ENCODE measurements at places on chromosomes 4 and X.

DNA sequence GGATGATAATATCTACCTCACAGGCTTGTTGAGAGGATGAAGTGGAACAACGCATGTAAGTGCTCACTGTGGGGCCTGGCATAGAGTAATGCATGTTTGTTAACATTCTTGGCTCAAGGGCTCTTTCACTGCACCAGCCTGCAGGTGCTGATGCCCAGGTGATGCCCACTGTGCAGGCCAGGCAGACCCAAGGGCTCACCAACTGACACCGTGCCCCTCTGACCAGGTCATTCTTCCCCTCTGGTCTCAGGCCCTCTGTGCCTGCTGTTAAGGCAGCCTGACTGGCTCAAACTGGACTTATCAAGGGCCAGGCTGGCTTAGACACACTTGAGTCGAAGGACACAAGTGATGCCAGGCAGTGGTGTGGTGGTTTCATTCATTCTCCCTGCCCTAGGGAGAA lies 90.5 kb downstream of the PJA1 start:
- DNase-seq, result no peak

GRCh38 chrX:7996414-7996813 lies 69.2 kb upstream of the PNPLA4 start:
- DNase-seq, result peak; percentile 12

DNA sequence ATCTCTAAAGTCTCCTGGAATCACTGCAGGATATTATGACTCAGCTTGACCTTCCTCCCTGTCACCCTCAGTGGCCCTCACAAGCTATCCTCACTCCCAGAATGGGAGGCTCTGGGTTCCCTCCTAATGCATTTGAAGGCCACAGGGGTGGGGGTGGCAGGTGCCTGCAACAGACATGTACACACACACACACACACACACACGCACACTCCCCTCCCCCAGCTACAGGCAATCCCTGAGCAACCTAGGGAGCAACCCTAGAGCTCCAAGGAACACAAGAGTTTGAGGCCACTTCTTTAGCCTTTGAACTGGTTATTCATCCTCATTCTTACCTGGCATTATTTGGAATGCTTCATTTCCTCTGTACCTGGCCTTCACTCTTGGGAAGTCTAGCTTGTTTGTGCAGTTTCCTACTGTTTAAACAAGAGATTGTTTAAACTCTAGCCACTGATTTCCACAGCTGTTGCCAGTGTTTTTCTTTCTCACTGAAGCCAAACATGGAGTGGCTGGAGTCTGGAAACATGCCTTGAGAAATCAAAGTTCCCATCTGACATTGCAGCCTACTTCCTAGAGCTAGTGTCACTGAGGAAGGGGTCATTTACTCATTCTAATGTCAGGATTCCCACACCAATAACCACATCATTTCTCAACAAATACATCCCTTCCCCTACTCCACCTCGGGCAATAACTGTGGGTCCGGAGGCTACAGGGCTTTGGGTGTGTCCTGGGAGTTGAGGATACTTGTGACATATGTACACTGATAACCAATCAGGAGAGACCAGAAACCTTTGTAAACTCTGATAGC lies 37.7 kb downstream of the MAOA start:
- DNase-seq, result no peak

- DNase-seq, result no peak
These were observed 20.2 kb upstream of the TMEM184C start for GRCh38 chr4:147596981-147597380.

DNA sequence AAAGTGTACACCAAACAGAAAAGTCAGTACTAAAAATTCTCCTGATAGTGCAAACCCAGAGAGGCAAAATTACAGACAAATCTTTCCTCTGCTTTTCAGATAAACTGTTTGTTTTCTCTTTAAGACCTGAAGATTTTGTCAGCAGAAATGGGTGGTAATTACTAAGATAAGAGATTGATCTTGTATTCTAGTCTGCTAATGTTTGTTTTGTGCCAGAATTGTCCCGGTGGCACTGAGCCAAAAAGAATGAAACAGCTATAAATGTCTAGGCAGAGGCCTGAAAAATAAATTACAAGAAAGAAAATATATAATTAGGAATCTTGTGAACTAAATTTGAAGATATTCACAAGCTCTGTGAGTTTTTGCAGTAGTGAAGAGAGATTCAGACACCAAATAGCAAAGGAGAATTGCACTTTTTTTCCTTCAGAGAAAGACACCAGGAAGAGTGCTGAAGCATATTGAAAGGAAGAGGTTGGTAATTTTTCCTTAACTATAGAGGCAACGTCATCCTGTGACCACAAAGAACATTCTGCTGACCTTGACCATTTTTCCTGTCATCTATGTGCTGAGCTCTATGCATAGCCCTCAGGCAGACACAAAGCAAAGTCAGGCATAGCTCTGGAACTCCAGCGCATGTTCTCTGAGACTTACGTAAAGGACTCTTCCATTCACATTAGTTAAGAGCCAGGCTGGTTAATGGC lies 314.5 kb upstream of the RASGEF1B start:
- no peak for DNase-seq

DNA sequence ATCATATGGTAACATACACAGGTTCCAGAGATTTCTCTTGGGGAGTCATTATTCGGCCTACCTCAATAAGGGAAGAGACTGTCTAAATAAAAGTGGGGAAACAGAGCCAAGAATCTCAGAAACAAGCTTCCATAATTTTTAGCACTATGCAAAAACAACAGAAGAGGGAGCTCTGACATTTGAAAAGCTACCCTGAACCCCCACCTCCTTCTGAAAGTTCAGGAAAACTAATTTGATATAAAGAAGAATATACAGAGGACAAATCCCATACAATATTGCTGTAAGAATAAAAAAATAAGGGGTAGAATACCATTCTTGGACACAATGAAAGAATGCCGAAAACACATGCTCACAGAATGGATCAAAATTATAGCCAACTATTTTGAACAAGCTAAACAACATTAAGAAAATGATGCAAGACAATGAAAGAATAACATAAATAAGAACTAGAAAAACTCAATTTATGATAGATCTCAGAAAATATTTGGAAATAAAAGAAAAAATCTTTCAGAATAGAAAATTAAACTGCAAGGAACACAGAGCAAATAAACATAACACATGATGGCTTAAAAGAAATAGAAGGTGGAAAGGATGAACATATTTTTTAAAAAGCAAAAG lies 14.4 kb upstream of the ZNF41 start:
- DNase-seq, result no peak

DNA sequence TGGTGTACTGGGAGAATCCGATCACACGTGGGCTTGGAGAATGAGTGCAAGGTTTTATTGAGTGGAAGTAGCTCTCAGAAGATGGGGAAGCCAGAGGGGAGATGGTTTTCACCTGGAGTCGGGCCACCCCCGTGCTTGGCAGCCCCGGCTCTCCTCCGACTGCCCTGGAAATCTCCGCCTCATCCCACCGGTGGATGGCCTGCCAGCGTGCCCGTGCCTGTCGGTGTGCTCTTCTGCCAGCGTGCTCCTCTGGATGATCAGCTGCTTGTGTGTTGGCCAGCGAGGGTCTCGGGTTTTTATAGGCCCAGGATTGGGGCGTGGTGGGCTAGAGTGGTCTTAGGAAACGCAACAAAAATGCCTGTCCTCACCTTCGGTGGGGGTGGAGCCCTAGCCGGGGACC lies 368.0 kb downstream of the FAT4 start:
- DNase-seq, result no peak

- DNase-seq, result no peak
These were observed 43.5 kb upstream of the SCRG1 start for GRCh38 chr4:173442223-173442932.

DNA sequence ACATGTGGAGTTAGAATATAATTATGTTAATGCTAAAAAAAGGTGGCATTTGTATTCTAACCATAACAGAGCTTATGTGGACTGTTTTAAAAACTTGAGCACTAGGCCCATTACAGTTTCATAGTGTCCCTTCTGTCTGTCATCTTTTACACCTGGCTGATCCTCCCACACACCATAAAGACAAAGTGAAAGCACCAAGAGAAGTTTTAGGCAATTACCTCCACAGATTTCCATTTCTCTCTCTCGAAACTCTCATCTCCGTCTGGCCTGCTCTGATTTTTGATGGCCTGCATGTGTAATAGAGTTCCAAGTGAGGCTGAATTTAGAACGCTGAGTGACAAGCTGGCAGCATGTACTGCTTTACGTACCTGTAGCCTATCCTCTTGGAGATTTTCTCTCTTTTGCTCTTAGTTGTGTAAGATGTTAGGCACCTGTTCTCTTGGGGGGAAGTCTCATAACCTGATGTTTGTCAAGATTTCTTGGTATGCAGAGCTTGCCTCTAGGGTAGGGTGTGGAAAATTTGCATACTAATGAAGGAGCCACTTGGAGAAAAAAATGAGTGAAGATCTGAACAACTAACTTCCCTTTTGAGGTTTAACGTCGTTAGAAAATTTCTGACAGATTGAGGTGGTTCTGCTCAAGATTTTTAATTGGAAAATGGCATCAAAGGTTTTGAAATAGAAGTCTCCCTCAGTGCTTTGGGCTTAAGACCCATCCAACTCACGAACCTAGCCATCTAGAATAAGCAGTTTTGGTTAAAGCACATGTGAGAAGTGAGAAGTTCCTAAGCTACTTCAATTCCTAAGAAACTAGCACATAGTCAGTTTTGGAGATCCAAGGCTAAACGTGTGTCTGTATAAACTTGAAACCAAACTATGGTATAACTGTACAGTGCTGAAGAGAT lies 57.6 kb upstream of the RAP1GDS1 start:
- DNase-seq, result no peak

DNA sequence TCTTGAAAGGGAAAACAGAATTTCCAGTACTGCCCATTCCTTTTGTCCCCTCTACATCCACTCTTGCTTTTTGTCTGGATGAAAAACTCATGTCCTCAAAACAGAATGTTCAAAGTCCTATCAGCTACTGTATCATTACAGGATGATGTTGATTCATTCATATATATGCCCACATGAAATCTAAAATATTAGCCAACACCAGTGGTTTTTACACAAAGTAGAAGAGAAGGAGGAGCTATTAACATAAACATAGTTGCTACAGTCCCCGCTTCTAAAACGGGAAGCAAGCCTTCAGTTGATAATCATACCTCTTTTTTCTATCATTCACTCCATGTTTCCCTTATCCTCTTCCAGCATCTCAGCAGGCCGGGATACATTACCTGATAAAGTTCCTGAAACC lies 7.7 kb upstream of the THOC2 start:
- no peak for DNase-seq

GRCh38 chr4:149214301-149214700 lies 601.3 kb downstream of the IQCM start:
- no peak for DNase-seq

DNA sequence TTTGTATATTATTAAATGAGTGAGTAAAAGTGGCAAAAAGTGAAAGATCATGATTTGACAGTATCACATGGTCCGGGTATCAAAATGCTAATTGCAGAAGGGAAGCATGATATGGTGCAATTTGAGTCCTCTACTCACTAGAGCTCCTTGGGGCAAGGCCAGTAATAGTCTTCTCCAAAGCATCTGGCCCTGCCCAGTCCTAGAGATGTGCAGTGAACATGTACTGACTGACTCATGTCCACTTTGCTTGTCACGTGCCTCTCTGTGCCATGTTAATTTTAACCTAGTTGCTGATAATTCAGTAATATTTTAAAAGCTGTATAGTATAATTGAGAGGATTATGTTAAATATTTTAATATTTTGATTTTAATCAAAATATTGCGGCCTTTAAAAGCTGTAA lies 54.6 kb upstream of the TENM3 start:
- no peak for DNase-seq

GRCh38 chrX:14356401-14356800 lies 172.9 kb upstream of the GLRA2 start:
- DNase-seq, result no peak

DNA sequence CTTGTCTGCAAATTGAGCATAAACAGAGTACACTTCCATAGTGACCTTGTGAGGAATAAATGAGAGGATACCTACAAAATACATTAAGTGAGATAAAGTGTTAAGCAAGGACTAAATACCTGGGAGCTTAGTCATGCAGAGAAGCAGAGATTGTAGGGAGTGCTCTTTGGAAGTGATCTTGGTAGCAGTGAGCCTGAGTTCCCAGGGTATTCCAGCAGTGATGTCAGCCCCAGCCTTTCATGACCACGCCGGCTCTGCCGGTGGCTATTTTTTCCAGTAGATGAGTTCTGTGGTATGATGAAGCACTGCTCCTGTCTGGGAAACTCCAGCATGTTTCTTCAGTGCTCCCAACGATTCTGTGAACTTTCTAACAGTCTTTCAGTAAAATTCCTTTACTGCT lies 391.5 kb upstream of the IGFBP7 start:
- no peak for DNase-seq

DNA sequence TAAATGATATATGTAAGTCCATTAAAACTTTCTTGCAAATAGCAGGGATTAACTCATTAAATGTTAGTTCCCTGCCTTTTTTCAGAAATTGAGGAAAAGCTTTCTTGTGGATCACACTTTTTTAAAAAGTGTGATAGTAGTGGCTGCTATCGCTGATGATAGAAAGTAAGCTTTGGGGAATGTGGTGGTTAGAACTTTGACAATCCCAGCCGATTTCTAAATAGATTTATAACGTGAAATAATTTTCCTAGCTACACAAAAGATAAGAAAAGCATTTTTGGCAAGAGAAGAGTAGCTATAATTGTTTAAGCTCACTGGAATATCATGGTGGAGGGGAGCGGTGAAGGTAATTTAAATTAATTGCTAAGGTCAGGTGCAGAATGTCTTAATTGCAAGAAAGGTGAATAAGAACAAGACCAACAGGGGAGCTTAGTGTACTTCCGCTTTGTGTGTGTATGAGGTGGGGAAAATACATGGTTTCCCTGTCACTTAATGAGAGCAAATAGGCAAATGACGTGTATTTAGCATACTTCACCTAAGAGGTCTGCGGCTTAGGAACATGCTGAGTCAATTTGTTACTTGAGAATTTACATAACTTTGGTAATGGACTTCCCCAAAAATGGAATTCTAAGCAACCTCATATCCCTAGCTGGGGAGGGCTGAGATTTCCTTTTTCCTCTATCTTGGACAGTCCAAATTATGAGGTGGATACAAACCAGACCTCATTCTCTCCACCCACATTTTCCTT lies 11.7 kb upstream of the IL21 start:
- no peak for DNase-seq

DNA sequence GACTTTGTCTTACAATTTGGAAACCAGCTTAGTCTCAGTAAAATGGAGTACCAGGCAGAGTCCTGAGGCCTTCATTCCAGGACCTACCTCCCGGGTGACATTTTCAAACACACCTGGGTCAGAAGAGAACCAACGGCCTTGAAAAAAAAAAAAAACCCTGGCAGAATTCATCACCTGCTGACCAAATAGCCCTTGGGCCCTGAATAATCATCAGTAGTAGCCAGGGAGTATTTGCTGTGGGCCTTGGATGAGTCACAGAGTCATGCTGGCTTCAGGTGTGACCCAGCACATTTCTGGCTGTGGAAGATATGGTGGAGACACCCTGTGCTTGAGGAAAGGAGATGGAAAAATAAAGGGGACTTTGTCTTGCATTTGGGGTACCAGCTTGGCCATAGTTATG lies 92.2 kb downstream of the LPAR4 start:
- DNase-seq, result no peak

- no peak for DNase-seq
These were observed 313.7 kb downstream of the ARHGAP24 start for GRCh38 chr4:85788604-85789003.

GRCh38 chr4:155667568-155668511 lies 1.2 kb downstream of the GUCY1A1 start:
- no peak for DNase-seq

GRCh38 chr4:168667376-168667775 lies 170.5 kb downstream of the PALLD start:
- DNase-seq, result no peak

Data from activated CD4-positive, alpha-beta T cell treated with anti-CD3 and anti-CD28 coated beads, Interleukin-2, amount 10 ng/mL, durations not matched to agents 7 days and 5 days (primary cell).